ENCODE measurements at places on chromosomes 1 and 21. TPM values are rescaled to one million over a fixed set of nuclear protein-coding genes. Genes with fewer than 3 reads are reported as not detected.

DNA sequence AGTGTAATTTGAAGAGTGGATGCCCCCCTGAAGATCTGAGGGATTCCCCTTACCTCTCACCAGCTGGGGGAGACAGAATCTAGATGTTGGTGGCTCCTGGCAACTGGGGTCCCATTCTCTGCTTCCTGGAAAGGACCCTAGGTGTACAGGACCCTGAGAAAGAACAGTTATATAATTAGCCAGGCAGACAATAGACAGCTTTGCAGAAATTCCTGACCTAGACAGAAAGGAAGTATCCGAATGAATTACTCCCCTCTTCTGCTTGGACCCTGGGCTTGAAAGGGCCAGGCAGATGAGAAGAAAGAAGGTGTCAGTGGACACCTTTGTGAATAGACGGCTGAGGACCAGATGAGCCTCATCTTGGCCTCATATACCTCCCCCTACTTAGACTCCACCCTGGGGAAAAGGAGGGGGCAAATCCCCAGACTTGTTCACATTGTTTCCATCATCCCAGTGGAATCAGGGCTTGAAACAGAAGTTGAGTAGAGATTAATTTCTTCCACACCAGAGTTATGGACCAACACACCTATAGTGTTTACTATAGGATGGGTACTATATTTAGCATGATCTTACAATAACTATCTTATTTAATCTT, 1.8 kb upstream of the IQGAP3 start:
- H3K4me1 ChIP-seq, result peaks cover 21% of the 10 kb centered on the region
- no peak overlapping the region for H3K27ac ChIP-seq

- no peak overlapping the region for H3K27ac ChIP-seq
- no peaks in the 10 kb centered on the region for H3K36me3 ChIP-seq
- no peaks in the 10 kb centered on the region for H3K4me1 ChIP-seq
- no peak overlapping the region for H3K4me3 ChIP-seq
- DNase-seq, result no peak
These were observed 28.3 kb downstream of the EPHA8 start for GRCh38 chr1:22591576-22591975.

- no peaks in the 10 kb centered on the region for H3K36me3 ChIP-seq
- H3K27ac ChIP-seq, result peak overlapping the region; percentile 99
- peaks cover 18% of the 10 kb centered on the region for H3K4me1 ChIP-seq
- peak overlapping the region; percentile 98 for H3K4me3 ChIP-seq
- DNase-seq, result peak; percentile 82
These were observed 1.6 kb downstream of the SPEN start for GRCh38 chr1:15848929-15849774.

- H3K27me3 ChIP-seq, result no peaks in the 10 kb centered on the region
- DNase-seq, result no peak
- H3K4me1 ChIP-seq, result peaks cover 49% of the 10 kb centered on the region
- no peak overlapping the region for H3K4me3 ChIP-seq
These were observed 94.2 kb upstream of the IPO9 start for GRCh38 chr1:201734786-201735185.

- peak overlapping the region; percentile 82 for H3K4me3 ChIP-seq
- peaks cover 14% of the 10 kb centered on the region for H3K4me1 ChIP-seq
These were observed 516 bp downstream of the PHLDA3 start for GRCh38 chr1:201468501-201468843.

GRCh38 chr1:4678066-4678717, 23.8 kb downstream of the AJAP1 start:
- no peak for DNase-seq
- peaks cover 3% of the 10 kb centered on the region for H3K27me3 ChIP-seq
- H3K27ac ChIP-seq, result no peak overlapping the region
- H3K36me3 ChIP-seq, result no peaks in the 10 kb centered on the region

GRCh38 chr1:46508757-46509156, 19.1 kb downstream of the DMBX1 start:
- H3K27ac ChIP-seq, result no peak overlapping the region
- no peak for DNase-seq
- no peak overlapping the region for H3K4me3 ChIP-seq
- H3K27me3 ChIP-seq, result peaks cover 29% of the 10 kb centered on the region

- peaks cover 22% of the 10 kb centered on the region for H3K4me1 ChIP-seq
- H3K4me3 ChIP-seq, result peak overlapping the region; percentile 98
- peaks cover 4% of the 10 kb centered on the region for H3K36me3 ChIP-seq
- DNase-seq, result no peak
These were observed 742 bp upstream of the HSPA13 start for GRCh38 chr21:14383596-14384180.

GRCh38 chr1:197468543-197469175, 200.6 kb downstream of the CRB1 start:
- no peak overlapping the region for H3K4me3 ChIP-seq
- no peaks in the 10 kb centered on the region for H3K36me3 ChIP-seq
- no peak overlapping the region for H3K27ac ChIP-seq
- no peak for DNase-seq
- H3K4me1 ChIP-seq, result peaks cover 14% of the 10 kb centered on the region

DNA sequence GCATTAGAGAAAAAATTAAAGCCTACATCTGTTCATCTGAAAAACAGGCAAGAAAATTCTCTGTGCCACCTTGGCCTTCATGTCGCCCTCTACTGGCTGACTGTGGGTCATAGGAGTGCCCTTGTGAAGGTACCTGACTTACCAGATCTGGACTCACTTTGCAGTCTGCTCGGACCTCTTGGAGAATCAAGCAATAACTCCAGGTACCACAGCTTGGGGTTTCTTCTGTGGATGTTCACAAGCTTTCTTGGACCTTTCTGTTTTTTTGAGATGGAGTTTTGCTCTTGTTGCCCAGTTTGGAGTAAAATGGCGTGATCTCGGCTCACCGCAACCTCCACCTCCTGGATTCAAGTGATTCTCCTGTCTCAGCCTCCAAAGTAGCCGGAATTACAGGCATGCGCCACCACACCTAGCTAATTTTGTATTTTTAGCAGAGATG, 2.4 kb upstream of the PRAMEF18 start:
- no peak overlapping the region for H3K27ac ChIP-seq
- H3K36me3 ChIP-seq, result peaks cover 4% of the 10 kb centered on the region
- no peaks in the 10 kb centered on the region for H3K4me1 ChIP-seq
- DNase-seq, result peak; percentile 0
- no peak overlapping the region for H3K4me3 ChIP-seq

- H3K36me3 ChIP-seq, result no peaks in the 10 kb centered on the region
- no peak for DNase-seq
- no peak overlapping the region for H3K27ac ChIP-seq
- peaks cover 18% of the 10 kb centered on the region for H3K4me1 ChIP-seq
- H3K4me3 ChIP-seq, result no peak overlapping the region
- H3K27me3 ChIP-seq, result peaks cover 26% of the 10 kb centered on the region
These were observed 13.0 kb downstream of the CAPN8 start for GRCh38 chr1:223652436-223652941.

DNA sequence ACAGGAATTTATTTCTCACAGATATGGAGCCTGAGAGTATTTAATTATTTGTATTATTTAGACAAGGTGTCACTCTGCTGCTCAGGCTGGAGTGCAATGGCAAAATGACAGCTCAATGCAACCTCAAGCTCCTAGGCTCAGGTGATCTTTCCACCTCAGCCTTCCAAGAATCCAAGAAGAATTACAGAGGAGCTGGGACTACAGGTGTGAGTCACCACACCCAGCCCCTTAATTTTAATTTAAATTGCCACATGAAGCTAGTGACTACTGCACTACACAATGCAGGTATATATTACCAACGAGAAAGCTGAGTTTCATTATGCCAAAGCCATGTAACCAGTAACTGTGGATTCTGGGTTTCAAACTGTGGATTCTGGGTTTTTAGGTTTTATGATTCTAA, 2.1 kb downstream of the KHDC4 start:
- H3K4me3 ChIP-seq, result peak overlapping the region; percentile 52
- peaks cover 18% of the 10 kb centered on the region for H3K4me1 ChIP-seq
- H3K27ac ChIP-seq, result no peak overlapping the region

DNA sequence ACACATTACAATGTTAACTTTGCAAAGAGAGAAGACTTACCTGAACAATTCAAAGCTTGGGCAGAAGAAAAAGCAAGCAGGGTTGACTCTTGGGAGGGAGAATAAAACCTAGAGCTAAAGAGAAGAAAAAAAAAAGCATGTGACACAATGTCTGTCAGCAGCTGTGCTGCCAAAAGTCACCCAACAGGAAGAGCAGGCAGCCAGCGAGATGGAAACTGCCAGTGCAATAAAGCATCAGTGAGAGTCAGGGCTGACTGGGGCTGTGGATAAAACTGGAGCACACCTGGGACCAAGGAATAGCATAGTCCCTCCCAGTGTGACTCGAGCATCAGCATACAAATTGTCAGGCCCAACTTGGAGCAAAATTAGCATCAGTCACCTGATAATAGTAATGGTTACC, 65.0 kb upstream of the SLC22A15 start:
- H3K4me1 ChIP-seq, result peaks cover 31% of the 10 kb centered on the region
- no peaks in the 10 kb centered on the region for H3K36me3 ChIP-seq
- no peak overlapping the region for H3K4me3 ChIP-seq
- peak overlapping the region; percentile 58 for H3K27ac ChIP-seq
- no peaks in the 10 kb centered on the region for H3K27me3 ChIP-seq

GRCh38 chr1:3501856-3502640, 47.6 kb downstream of the ARHGEF16 start:
- no peaks in the 10 kb centered on the region for H3K4me1 ChIP-seq
- no peaks in the 10 kb centered on the region for H3K36me3 ChIP-seq
- no peaks in the 10 kb centered on the region for H3K27me3 ChIP-seq

DNA sequence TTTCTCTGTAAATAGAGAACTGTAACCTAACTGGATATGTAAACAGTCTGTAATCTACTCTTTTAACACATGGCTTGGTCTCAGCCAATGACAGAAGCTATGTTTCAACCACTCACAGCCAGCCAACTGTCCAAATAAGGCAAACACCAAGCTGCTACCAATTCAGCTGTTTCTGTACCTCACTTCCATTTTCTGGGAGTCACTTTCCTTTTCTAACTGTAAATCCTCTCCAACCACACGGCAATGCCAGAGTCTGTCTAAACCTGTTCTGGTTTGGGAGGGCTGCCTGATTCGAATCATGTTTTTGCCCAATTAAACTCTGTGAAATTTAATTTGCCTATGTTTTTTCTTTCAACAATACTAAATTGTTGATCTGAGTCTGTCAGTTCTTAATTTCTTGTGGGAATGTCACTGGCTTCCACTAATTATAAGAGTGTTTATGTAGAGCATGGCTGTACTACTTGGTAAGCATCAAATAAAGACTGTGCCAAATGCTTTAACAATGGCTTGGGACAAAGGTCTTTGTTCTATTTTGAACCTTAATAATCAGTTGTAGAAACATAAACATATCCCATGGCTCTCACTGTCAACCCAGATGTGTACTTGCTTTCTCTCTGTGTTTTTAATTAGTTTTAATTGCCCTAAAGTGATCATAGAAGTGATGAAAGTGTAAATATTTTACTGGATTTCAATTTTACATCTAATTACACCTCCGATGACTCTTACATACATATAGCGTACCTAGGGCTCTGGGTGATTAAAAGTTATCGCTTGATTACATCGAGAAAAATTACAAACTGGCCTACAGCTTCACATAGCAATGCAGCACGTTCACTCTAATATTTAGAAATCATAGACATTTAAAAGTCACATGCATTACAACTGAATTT, 1144.6 kb upstream of the TMPRSS15 start:
- no peaks in the 10 kb centered on the region for H3K27me3 ChIP-seq
- H3K4me1 ChIP-seq, result no peaks in the 10 kb centered on the region
- H3K4me3 ChIP-seq, result no peak overlapping the region
- no peak for DNase-seq
- peaks cover 11% of the 10 kb centered on the region for H3K36me3 ChIP-seq

- H3K36me3 ChIP-seq, result no peaks in the 10 kb centered on the region
- H3K4me3 ChIP-seq, result no peak overlapping the region
- H3K27ac ChIP-seq, result no peak overlapping the region
- no peaks in the 10 kb centered on the region for H3K4me1 ChIP-seq
- no peak for DNase-seq
These were observed 1.9 kb downstream of the PLCH2 start for GRCh38 chr1:2477791-2478499.

GRCh38 chr21:43864313-43864961, 586 bp upstream of the AGPAT3 start:
- no peak overlapping the region for H3K27ac ChIP-seq
- H3K36me3 ChIP-seq, result peaks cover 5% of the 10 kb centered on the region
- peak overlapping the region; percentile 69 for H3K4me3 ChIP-seq
- peaks cover 32% of the 10 kb centered on the region for H3K4me1 ChIP-seq
- H3K27me3 ChIP-seq, result no peaks in the 10 kb centered on the region

- no peak overlapping the region for H3K4me3 ChIP-seq
- H3K27me3 ChIP-seq, result no peaks in the 10 kb centered on the region
- peaks cover 4% of the 10 kb centered on the region for H3K4me1 ChIP-seq
- H3K36me3 ChIP-seq, result peaks cover 5% of the 10 kb centered on the region
These were observed 234.6 kb upstream of the LYPLAL1 start for GRCh38 chr1:218939095-218939494.

- H3K36me3 ChIP-seq, result peaks cover 2% of the 10 kb centered on the region
- no peaks in the 10 kb centered on the region for H3K27me3 ChIP-seq
- H3K27ac ChIP-seq, result no peak overlapping the region
- no peak overlapping the region for H3K4me3 ChIP-seq
- peaks cover 15% of the 10 kb centered on the region for H3K4me1 ChIP-seq
These were observed 148.6 kb upstream of the HOOK1 start for GRCh38 chr1:59666106-59666505.

DNA sequence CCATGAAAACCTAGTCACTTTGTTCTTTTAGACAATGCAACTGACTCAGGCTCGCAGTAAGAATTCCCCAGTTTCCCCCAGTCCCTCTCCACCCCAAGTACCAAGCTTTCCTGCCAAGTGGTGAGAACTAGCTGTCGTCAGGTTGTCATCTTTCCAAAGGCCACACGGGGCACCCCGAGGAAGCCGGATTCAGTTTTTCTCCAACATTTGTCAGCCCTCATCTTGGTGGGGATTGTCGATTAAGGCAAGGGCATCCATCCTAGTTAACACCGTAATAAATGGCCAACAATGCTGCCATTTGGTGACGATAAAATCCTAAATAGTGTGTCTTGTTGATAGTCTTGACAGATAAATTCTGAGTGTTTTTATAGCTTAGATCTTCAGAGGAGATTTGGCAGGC, 55.9 kb upstream of the PROX1 start:
- H3K27ac ChIP-seq, result no peak overlapping the region
- H3K27me3 ChIP-seq, result peaks cover 3% of the 10 kb centered on the region
- DNase-seq, result no peak
- H3K4me1 ChIP-seq, result peaks cover 1% of the 10 kb centered on the region

The MAP3K6 gene
- 1.1 TPM for total RNA-seq

The IGSF9 gene
- total RNA-seq, result 68.6 TPM

The L1TD1 gene
- 2.7 TPM for total RNA-seq

The NBPF26 gene
- 34.4 TPM for total RNA-seq

The DCST1 gene
- total RNA-seq, result not detected

The CHI3L1 gene
- not detected for total RNA-seq

Measured in progenitor cell of endocrine pancreas (in vitro differentiated cells).